ENCODE measurements at places on chromosomes 3 and 15.
A peak's percentile ranks its signal among the peaks of the same experiment; 100 is the strongest.

- DNase-seq = no peak
Observed at GRCh38 chr3:122825460-122825859, 30.6 kb downstream of the SLC49A4 start.

GRCh38 chr3:52303811-52304210 lies 12.3 kb upstream of the DNAH1 start:
- no peak for DNase-seq

DNA sequence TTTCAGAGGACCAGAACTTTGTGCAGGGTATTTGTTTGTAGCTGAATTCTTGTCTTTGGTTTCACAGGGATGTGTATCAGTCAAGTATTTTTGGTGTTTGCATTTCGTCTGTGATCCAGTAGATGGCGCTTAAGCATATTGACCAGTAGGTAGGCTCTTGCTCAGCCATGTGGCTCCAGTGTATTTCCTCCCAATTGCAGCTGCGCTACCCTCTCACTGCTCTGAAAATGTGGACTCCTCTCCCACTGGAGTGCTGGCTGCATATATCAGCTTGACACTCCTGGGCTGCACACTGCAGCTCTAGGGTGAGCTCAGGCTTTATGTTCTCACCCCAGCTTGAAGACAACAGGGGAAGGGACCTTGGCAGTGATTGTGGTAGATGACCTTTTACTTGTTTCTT lies 1264.3 kb upstream of the ALCAM start:
- no peak for DNase-seq

DNA sequence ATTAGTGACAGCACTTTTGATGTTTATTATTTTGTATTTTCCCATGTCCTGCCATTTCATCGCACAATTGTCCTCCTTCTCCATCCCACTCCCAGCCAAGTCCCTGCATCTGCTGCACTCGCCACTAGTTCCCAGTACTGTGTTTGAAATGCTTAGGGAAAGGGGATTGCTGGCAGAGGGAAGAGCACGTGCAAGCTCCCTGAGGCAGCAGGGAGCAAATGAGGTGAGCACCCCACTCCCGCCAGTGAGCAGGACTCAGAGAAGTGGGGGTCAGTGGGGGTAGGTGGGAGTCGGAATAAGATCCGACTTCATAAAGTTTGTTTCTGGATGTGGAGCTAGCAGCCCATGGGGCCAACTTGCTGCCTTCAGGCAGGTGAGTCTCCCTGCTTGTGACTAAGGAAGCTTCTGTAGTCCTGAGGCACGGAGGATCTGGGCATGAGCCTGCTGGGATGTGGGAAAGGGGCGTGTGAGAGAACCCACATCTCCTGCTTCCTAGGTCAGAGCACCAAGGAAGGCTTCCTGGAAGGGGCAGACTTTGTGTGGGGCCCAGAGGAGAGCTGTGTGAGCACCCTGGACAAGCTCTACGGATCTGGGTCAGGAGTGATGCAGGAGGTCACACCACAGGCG lies 99.7 kb upstream of the TLE3 start:
- no peak for DNase-seq

GRCh38 chr3:57130571-57131209 lies 34.5 kb downstream of the IL17RD start:
- DNase-seq = no peak

- no peak for DNase-seq
Observed at GRCh38 chr3:134838599-134838998, 43.5 kb downstream of the EPHB1 start.

DNA sequence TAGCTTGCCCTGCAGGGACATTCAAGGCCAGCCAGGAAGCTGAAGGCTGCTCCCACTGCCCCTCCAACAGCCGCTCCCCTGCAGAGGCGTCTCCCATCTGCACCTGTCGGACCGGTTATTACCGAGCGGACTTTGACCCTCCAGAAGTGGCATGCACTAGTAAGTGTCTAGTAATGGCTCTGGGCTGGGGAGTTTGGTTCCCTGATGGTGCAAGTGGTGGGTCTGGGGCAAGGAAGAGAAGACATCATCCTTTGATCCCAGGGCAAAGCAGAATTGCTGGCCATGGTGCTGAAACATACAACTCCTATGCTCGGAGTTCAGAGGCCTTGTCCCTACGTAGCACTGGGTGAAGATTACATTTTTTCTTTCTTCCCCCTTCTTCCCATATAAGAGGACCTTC lies 311.4 kb downstream of the EPHB1 start:
- no peak for DNase-seq

- DNase-seq = no peak
Observed at GRCh38 chr3:139388821-139389551, 461 bp downstream of the COPB2 start.

DNA sequence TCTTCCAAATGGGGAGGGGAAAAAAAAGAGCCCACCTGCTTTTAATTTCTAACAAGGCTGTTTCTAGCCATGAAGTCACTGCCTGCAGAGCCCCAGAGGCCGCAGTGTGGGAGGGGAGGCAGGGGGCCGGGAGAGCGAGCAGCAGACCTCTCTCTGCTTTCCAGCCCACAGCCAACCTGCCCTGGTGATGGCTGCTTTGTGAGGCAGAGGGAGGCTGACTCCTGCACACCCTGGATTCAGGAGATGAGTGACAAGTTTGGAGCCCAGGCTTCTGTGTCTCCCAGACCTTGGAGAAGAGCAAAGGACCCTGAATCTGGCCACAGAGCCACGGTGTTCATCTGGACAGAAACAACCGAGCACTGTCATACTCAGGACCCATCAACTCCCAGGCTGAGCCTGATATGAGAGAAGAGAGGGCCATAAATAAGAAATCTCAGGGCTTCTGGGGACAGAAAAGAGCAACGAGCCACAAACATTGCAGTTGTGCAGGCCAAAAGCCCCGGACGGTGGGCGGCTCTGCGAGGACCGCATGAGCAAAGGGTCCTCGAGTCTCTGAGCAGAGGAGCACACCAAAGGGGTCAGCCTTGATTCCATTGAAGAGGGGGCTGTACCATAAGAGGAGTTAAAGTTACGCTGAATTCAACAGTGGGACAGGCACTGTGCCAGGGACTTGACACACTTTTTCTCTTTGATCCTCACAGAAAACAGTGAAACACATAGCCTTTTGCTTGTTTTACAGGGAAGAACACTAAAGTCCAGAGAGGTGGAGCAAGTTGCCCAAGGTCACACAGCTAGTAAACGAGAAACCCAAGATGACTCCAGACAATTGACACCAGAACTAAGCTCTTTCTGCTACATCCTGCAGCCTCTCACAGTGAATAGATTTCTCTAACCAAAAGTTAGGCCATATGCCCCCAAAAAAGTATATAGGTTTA lies 97.2 kb downstream of the SEMA5B start:
- DNase-seq = no peak

DNA sequence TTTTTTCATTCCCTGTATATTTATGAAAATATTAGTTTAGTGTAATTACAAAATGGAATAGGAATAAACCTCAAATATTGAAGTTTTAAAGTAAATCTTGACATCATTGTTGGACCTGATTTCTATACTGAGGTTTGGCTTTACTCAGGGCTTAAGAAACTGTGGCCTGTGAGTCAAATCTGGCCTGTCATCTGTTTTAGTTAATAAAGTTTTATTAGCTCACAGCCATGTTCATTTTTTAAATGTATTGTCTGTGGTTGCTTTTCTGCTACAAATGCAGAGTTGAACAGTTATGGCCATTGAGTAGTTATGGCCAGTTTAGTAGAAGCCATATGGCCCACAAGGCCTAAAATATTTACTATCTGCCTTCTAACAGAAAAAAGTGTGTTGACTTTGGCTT lies 80.7 kb downstream of the DIPK2A start:
- DNase-seq = no peak

GRCh38 chr3:155555479-155556060 lies 189.3 kb downstream of the PLCH1 start:
- no peak for DNase-seq

- DNase-seq = no peak
Observed at GRCh38 chr3:114848082-114848481, 299.0 kb downstream of the ZBTB20 start.

DNA sequence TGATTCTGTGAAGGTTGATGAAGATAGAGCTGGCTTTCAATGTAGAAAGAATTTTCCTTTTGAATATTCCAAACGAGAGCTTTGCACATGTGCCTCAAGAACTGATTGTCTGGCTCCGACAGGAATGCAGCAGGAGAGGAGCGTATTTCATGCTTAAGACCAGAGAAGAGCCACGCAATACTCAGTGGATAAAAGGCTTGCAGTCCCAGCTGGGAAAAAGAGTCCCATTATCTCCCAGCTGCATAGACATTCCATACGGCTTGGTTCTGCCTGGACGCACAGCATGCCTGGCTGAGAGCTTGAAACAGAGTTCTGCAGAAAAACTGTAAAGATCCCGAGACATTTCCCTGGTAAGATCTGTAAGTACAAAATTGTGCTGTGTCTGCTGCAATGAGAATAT lies at the start of gene CNTN6:
Gene CNTN6, plus strand, starts transcription at position 254 of the 400 bp plus-strand sequence. CDS start 54,985 bp downstream, outside the sequence.
- DNase-seq = no peak

GRCh38 chr15:51796847-51797401 lies 32.5 kb upstream of the TMOD3 start:
- no peak for DNase-seq

DNA sequence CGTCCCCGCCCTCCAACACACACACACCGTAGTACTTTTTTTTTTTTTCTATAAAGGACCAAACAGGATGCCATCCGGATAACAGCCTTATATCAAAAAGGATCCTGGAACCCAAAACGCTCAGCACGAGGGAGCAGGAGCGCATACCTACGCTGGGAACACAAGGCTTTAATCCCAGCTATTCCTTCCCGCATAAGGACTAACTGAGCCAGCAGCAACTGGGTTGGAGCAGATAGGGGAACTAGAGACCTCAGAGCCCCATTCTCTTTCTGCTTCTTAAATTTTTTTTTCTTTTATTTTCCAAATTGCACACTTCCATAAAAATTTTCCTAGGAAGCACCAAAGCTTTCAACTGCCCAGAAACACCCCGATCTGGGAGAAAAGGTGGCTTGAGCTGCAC lies 1.3 kb downstream of the TRANK1 start:
- no peak for DNase-seq

GRCh38 chr3:123067689-123068600 lies 1.1 kb downstream of the PDIA5 start:
- no peak for DNase-seq

- DNase-seq = no peak
Observed at GRCh38 chr3:97838393-97838792, 16.6 kb downstream of the CRYBG3 start.

GRCh38 chr15:42077689-42078088 lies 16.7 kb downstream of the PLA2G4D start:
- no peak for DNase-seq

- DNase-seq = no peak
Observed at GRCh38 chr3:49630784-49631183, 43.4 kb upstream of the APEH start.

DNA sequence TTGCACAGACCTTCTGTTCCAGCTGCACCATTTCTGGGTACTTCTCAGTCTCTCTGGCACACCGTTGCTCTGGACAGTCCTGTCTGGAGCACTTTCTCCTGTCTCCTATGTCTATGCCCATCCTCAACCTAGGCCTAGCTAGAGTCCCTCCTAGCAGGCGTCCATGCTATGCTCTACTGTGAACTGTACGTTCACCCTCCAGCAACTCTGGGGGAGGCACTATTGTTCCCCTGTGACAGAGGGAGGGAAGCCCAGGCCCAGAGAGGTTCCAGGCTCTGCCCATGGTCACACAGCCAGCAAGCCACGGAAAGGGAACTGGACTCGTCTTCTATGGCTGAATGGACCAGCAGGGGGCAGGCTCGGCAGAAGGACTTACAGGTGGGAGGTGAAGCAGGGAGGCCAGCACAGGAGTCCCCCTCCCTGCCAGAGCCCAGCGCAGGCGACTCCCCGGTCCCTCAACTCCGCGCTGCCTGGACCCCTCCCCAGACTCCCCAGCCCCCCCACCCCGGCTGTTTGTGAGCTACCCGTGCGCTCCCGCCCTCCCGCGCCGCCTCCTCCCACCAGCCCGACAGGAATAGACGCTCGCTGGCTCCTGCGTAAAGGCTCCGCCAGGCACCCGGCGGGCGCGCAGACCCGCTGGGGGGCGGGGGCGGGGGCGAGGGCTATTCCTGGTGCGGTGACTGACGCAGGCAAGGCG lies 1.7 kb upstream of the LINGO1 start:
- peak; percentile 61 for DNase-seq

GRCh38 chr3:30768046-30768445 lies 126.4 kb downstream of the GADL1 start:
- DNase-seq = no peak

DNA sequence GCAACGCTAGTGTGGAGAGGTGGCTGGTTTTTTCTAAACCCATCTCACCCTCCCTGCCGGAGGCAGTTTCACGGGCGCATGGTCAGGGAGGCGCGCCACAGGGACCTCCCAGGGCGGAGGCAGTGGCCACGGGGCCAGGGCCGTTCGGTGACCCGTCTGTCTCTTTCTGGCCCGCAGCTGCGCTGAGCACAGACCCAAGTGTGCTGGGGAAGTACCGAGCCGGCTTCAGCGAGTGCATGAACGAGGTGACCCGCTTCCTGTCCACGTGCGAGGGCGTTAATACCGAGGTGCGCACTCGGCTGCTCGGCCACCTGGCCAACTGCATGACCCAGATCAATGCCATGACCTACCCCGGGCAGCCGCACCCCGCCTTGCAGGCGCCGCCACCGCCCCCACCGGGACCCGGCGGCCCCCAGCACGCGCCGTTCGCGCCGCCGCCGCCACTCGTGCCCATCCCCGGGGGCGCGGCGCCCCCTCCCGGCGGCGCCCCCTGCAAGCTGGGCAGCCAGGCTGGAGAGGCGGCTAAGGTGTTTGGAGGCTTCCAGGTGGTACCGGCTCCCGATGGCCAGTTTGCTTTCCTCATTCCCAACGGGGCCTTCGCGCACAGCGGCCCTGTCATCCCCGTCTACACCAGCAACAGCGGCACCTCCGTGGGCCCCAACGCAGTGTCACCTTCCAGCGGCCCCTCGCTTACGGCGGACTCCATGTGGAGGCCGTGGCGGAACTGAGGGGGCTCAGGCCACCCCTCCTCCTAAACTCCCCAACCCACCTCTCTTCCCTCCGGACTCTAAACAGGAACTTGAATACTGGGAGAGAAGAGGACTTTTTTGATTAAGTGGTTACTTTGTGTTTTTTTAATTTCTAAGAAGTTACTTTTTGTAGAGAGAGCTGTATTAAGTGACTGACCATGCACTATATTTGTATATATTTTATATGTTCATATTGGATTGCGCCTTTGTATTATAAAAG lies 1.8 kb downstream of the HES1 start:
- no peak for DNase-seq

DNA sequence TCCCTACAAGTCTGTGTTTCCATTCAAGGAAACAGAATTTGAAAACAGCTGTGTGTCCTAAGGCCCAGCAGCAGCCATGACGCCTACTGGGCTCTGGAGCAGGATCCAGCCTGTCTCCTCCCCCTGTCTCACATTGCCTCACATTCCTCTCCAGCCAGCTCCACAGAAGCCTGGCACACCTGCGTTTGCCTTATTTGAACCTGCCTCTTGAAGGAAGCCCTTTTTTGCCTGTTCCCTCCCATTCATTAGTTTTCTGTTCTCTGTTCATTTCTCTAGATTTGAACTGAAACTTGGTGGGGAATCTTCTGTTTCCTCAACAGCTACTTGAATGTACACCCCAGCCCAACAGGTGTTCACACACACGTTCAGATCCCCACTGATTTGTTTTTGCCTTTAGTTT lies 890.5 kb downstream of the TUSC7 start:
- no peak for DNase-seq

- no peak for DNase-seq
Observed at GRCh38 chr3:72113564-72113963, 328.6 kb upstream of the PROK2 start.

Data from stimulated activated CD4-positive, alpha-beta T cell treated with anti-CD3 and anti-CD28 coated beads, Interleukin-12 subunit alpha, Interleukin-12 subunit beta, amount 100 ng/mL, for 48 hours (primary cell).